ENCODE measurements at places on chromosomes 2 and 18.

GRCh38 chr2:144099780-144100377 is 420.0 kb downstream of the ZEB2 start:
- no peak for DNase-seq

DNA sequence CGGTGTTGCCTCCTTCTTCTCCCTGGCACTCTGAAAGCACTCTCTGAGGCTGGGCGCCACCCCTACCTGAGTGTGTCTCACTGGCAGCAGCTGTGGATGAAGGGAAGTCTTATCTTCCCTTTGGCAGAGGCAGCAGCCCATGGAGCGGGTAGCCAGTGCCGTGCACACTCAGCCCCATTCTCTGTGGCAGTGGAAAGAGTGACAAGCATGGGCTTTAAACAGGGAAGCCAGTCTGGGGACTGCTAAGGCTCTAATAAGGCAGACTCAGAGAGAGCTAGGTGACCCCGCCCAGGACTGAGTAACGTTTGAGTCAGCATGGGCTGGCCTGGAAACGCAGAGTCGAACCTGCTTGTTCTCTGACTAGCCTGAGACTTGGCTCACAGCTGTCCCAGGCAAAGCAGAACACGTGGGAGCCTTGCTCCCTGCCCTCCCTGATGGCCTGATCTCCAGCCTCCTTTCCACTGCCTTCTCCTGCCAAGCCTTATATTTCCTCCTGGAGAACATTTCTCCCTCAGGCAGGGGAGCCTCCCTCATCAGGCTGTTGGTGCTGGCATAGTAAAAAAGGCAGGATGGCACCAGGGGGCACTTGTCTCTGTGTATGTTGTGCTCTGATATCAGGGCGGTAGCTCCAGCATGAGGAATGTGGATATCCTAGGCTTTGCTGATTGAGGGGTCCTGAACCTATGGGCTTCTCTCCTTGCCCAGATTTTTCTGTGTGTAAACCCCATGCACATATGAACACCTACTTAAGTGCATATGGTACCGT is 93.9 kb upstream of the LGALSL start:
- peak; percentile 51 for DNase-seq

DNA sequence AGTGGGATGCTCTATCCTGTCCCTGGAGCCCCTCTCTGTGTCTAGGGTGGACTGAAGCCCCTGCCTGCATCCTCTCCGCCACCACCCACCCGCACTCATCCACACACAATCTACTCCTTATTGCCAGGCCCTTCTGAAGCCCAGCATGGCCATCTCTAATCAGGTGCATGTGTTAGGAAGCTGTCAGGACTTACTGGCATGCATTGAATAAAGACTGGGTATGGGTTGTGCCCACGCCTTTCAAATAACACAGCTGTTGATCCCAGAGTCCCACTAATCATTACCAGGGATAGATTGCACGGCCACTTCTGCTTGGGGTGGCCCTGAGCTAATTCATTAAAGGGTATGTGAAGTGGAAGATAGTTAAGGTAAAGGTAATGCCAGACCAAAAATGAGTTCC is 88.4 kb downstream of the CABLES1 start:
- no peak for DNase-seq

DNA sequence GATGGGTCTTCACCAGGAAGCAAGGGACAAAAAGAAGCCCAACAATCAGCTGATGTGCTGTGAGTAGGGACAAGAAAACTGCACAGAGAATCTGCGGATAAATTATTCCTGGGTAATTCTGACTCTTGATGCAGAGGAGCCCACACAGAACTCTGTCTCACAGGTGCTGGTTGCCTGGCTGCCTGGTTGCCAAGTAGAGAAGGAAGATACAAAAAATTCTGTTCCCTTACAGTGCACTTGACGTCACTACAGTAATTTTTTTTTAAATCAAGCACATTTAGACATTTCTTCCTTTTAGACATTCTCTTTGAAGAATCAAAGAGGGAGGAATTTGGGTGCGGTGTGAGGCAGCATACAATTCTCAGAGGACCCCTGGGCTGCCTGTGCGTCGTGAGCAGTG is 152.1 kb upstream of the SIX3 start:
- DNase-seq, result no peak

- no peak for DNase-seq
These were observed 124.9 kb downstream of the NRP2 start for GRCh38 chr2:205807229-205807628.

- DNase-seq, result no peak
These were observed 1000.2 kb downstream of the TDRD15 start for GRCh38 chr2:22124003-22124402.

DNA sequence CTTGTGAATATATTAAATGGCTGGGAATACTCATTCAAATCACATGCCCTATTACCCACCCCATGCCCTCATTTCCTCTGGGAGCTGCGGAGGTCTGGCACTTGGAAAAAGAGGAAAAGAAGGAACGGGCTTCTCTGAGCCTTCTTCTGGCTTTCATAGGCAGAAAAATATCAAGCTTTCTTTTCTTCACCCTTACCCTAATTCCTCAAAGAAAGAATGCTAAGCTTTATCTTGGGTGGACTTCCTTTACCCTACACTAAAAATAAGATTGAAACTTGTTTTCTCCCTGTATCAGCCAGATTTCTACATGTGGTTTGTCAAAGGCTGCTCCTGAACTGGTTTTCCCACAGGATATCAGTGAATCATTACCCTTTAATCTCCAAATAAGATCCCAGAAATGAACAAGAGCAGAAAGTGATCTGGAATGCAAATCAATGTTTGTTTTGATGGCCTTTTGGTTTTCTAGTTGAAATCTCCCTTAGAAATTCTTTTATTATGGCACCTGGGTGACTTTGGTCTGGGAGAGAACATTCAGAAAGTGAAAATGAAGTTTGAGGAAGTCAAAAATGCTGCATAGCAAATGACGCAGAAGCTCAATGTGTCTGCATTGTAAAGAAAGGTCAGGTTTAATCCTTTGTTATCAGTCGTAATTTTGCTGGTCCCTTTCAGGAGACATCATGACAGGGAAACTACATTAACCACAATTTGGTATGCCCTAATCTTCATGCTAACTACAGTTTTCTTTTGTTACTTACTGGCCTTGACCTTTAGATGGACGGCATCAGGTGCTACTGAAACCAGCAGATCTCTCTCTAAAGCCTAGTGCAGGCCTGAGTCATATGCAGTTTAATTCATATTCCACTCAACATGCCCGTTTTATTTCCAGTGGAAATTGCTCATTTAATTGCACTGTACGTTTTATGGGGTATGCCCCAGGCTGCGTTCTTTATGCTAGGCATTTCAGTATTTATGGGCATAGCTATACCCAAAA is 46.6 kb upstream of the HNRNPA3 start:
- peak; percentile 47 for DNase-seq

GRCh38 chr2:145194673-145195072 is 674.8 kb upstream of the ZEB2 start:
- no peak for DNase-seq

DNA sequence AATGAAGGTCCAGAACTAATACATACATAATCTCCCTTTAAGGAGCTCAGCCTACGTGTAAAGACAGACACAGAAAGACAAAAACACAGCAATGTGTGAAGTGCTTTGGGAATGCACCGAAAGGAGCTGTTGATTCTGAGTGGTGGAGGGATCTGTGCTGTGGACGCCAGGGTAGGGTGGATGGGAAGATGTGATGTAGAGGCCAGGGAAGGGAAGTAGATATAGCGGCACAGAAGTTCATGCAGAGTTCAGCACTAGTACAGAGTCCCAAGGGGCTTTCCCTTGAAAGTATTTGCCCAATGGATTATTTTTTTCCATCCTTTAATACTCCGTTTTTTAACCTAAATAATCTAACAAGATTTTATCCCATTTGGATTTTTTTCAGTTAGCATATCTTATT is 32.1 kb upstream of the DOCK10 start:
- DNase-seq, result no peak

DNA sequence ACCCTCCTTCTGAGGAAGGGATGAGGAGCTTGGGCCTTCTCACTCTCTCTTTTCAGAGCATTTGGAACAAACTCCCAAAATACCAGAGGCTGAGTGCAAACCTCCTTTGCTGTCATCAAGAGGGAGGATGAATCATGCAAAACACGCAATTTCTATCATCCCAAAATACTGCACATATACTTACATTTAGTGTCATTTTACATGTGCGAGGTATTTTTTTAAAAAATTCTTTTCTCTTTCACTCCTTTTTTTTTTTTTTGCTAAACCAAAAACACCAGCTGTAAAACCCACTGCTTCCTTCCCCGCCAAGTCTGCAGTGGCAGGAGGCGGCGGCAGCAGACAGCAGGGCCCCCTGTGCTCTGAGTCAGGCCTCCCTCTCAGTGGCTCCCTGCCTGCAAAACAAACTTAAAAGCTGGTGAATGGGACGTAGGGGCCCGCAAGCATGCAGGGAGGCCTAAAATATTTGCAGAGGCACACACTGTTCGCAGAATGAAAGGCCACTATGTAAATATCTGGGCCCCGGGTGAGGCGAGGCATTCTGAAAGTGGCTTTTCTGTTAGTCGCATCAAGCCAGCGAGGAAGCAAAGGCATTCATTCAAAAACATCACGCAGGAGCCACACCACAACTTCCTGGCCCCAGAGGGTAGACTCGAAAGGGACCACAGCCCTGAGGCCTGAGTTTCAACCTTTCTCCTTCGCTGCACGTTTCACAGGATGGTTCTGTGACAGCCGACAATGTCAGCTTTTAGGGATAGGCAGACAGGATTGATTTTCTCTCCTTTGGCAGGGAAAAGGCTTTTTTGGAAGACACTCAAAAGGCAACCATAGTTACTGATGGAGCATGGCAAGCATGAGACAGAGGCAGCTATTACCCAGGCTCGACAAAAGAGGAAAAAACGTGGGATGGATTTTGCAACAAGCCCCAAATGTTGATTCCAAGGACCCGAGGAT is 73.4 kb downstream of the ACTR2 start:
- peak; percentile 80 for DNase-seq

DNA sequence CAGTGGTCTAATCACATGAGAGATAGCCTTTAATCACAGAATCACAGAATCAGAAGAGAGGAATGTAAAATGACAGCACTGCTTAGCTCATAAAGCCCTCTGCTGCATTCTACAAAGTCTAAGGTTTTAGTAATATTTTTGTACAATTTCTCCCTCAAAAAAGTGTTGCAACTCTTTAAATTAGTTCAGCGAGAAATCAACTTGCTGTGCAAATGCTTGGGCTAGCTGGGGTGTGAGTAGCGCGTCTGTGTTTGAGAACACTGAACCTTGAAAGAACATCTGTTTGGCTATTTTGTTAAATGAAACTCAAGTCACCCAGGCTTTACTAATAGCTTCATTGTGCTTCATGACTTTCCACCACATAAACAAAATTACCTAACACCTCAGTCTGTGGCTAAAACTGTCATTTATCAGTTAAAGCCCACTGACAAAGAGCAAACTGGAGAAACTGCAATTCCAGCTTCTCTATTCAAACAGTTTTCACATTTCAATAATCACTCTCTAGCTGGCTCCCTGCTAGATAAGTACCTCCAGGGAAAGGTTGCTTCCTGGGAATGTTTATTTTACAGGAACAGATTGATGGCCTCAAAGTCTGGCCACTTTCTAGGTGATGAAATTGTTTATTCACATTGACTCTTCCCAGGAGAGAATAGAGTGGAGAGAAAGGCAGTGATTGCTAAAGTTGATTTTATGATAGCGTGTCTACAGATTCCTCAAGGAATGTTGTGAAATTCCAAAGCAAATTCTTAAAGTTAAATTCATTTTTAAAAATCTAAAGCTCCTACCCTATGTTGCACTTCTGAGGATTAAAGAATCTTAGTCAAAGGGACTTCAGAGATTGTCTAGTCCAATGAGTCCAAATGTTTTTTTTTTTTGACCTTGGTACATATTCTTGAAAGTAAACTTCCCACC is 36.0 kb upstream of the STAT1 start:
- no peak for DNase-seq

GRCh38 chr2:192025637-192026036 is 169.1 kb downstream of the TMEFF2 start:
- no peak for DNase-seq

DNA sequence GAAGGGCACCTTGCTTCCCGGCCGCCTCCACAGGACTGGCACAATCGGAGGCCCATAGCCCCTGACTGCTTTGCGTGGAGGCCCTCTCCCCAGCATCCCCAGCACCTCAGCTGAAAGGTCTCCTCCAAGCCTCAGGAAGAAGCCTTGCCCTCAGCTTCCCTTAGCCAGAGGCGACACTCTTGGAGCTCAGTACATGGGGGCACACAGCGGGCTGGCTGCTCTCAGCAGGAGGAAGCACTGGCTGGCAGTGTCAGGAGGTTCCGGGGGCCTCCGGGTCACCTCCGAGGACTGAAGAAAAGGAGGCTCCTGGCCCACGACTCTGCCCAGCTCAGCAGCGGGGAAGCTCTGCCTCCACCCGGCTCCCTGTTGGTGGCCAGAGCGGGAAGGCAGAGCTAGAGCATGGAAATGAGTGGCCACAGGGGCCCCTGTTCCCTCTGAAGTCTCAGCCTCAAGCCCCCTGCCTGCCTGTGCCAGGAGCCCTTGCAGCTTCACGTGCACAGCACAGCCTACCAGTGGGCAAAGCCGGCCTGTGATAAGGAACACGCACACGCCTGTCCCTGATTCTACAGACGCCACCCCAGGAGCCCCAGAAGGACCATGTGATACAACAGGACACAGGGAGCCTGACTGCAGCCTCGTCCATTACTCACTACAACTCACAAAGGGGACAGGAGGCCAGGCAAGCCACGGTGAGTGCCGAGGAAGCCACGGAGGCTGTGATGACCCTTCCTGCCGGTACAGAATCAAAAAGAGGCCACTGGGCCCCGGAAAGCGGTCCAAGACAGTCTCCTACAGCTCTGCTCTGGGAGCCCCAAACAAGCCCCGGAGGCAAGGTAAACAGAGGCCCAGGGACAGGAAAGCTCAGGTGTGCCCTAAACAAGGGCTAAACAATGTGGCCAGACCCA is 15.5 kb downstream of the HDAC4 start:
- DNase-seq, result no peak

GRCh38 chr2:29108225-29108624 is 7.0 kb upstream of the CLIP4 start:
- DNase-seq, result no peak

- no peak for DNase-seq
These were observed 3.6 kb downstream of the ZAP70 start for GRCh38 chr2:97716695-97717612.

DNA sequence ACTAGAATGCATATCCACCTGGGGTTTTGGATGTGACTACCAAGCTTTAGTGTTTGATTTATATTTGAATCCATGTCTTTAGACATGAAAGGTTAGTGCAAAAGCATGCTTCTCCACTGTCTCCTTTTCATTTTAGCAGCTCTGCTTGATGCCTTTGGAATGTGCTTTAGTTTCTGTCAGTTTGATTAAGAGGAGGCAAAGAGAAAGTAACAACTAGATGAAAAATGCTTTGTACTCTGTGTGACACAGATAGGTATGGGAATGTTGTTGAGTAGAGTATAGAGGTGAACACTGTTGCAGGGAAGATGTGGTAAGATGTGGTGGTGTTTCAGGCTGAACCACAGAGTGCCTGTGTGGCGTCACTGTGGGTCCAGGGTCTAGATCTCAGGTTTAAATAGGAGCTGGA is 19.8 kb downstream of the PIK3C3 start:
- no peak for DNase-seq

DNA sequence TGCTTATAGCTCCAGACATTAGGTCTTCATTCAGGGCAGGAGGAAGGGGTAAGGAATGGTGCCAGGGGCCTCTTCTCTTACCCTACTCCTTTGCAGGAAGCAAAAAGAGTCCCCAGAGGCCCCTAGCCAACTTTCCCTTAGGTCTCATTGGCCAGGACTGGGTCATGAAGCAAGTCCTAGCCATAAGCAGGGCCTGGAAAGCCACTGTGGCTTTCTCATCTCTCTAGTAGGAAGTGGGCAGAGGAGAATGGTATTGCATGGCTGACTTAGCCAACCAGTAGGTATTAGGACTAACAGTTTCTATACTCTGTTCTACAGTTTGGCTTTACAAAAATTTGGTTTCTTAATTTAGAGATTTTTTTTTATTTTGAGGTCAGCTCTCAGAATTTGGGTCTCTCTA is 4.8 kb downstream of the FAM228A start:
- DNase-seq, result no peak

Data from germinal center (tissue), 1 donor.